ENCODE measurements at places on chromosomes 2 and 18.

DNA sequence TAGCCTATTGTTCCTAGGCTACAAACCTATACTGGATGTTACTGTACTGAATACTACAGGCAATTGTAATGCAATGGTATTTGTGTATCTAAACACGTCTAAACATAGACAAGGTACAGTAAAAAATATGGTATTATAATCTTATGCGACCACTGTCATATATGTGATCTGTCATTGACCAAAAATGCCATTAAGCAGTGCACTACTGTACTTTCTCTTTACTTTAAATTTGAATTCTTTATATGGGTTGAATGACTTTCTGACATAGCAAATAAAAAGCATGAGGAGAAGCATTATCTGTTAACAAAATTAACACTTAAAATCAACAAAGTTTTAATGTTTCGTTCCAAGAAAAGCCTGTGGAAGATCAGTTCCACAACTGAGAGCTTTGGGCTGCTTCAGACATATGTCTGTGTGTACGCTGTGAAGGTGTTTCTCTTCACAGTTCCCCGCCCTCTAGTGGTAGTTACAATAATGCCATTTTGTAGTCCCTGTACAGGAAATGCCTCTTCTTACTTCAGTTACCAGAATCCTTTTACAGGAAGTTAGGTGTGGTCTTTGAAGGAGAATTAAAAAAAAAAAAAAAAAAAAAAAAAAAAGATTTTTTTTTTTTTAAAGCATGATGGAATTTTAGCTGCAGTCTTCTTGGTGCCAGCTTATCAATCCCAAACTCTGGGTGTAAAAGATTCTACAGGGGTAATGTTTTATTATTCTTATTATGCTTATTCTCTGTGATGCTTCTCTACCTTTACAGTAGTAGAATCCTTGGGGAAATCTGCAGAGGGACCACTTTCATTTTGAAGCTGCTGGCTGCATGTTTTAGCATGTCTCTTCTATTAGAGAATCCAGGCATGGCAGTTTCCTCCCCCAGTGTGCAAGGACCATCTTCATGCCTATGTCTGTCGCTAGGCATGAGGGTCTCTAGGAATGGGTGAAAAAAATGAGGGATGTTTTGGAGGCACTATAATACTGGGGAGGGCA lies 54.5 kb downstream of the SCN2A start:
- peaks cover 2% of the 10 kb centered on the region for H3K4me1 ChIP-seq
- peaks cover 12% of the 10 kb centered on the region for H3K27me3 ChIP-seq

- H3K4me1 ChIP-seq, result no peaks in the 10 kb centered on the region
- peaks cover 3% of the 10 kb centered on the region for H3K27me3 ChIP-seq
- no peaks in the 10 kb centered on the region for H3K36me3 ChIP-seq
- H3K27ac ChIP-seq, result no peak overlapping the region
Measured at GRCh38 chr2:206584323-206585116, 57.8 kb upstream of the FAM237A start.

GRCh38 chr18:37019157-37019827 lies 190.4 kb downstream of the KIAA1328 start:
- no peaks in the 10 kb centered on the region for H3K27me3 ChIP-seq
- DNase-seq, result no peak
- H3K4me3 ChIP-seq, result no peak overlapping the region
- H3K4me1 ChIP-seq, result no peaks in the 10 kb centered on the region
- no peak overlapping the region for H3K27ac ChIP-seq
- no peaks in the 10 kb centered on the region for H3K36me3 ChIP-seq

GRCh38 chr2:105876191-105876590 lies 131.5 kb downstream of the NCK2 start:
- no peak for DNase-seq
- H3K27ac ChIP-seq, result peak overlapping the region; percentile 64
- no peaks in the 10 kb centered on the region for H3K27me3 ChIP-seq
- peaks cover 76% of the 10 kb centered on the region for H3K4me1 ChIP-seq

DNA sequence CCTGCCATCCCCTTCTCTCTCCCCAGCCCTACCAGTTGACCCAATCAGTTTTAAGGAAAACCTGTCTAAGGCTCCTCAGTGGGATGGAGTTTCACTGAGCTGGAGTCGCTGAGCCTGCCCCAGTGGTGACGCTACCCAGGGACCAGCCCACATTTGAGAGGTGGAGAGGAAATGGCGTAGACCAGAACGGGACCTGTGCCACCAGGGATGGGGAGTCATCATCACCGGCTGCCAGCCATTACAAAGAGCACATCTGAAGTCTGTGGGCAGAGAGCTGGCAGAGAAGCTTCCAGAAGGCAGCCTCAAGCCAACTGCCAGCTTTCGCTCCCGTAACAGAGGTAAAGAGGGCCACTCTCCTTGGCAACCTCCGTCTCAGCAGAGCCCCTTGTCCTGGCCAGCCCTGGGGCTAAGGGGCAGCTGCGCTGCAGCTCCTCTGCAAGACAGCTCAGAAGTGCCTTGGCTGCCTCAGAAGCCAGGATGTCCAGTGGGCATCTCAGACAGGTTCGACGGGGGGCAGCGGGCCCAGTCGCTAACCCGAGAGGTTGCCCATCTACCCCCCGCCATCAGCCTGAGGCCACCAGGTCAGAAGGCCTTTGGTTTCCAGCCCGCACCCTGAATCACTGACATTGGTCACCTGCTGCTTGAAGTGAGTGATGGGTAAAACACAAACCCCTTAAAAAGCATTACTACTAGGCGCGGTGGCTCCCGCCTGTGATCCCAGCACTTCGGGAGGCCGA lies 15.4 kb downstream of the SDC1 start:
- H3K27ac ChIP-seq, result no peak overlapping the region
- H3K27me3 ChIP-seq, result no peaks in the 10 kb centered on the region
- H3K36me3 ChIP-seq, result no peaks in the 10 kb centered on the region
- H3K4me1 ChIP-seq, result no peaks in the 10 kb centered on the region

DNA sequence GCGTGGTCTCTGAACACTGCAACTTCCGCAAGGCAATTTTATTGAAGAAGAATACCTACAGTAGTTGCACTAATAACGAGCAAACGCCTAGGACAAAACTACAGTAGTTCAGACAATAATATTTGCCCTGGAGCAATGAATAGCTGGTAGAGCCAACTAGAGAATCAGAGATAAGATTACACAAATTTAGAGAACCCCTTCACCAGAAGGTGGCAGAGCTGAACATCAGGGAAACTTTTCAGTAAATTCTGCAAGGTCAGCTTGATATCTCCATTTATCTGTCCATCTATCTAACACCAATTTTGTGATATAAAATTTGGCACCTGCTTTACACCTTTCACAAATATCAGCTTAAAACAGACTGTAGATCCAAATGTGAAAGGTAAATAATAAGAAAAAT lies 43.8 kb downstream of the CDH19 start:
- no peaks in the 10 kb centered on the region for H3K27me3 ChIP-seq
- no peak for DNase-seq
- no peak overlapping the region for H3K27ac ChIP-seq
- H3K4me1 ChIP-seq, result no peaks in the 10 kb centered on the region
- H3K36me3 ChIP-seq, result no peaks in the 10 kb centered on the region
- H3K4me3 ChIP-seq, result no peak overlapping the region

DNA sequence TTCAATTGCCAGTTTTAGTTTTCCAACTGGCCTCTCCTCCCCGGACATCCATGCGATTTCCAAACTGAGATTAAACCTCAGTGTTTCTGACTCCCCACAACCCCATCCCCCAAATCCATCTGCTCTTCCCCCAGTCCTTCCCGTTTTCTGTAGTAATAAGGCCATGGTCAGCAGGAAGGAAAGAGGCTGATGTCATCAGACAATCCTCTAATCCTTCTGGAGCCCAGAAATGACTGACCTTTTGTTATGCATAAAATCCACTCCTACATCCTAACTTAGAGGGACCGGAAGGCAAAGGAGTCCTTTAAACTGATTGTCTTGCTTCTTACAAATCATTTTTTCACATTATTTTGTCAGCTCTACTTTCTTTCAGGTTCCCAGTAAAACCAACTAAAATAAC lies 155.8 kb downstream of the INO80D start:
- H3K4me1 ChIP-seq, result peaks cover 9% of the 10 kb centered on the region
- H3K27ac ChIP-seq, result no peak overlapping the region
- H3K27me3 ChIP-seq, result peaks cover 25% of the 10 kb centered on the region
- no peak for DNase-seq
- no peaks in the 10 kb centered on the region for H3K36me3 ChIP-seq

DNA sequence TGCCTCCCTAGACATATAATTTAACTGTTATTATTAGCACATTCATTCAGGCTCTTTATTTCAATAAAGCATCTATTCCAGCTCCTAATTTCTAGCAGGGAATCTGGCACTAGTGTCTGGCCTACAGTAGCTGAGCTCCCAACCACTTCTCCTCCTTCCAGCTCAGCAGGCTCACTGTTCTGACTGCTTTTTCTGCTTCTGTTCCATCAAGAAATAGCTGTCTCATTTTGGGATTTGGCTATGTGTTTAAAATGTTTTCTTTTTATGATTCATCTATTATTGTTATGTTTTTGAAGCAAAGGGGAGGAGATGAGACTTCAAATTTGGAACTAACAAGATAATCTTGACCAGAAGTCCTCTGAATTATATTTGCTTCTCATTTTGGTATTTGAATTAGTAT lies 172.7 kb upstream of the SMAD7 start:
- DNase-seq, result no peak
- H3K4me1 ChIP-seq, result peaks cover 5% of the 10 kb centered on the region
- H3K27me3 ChIP-seq, result no peaks in the 10 kb centered on the region
- H3K27ac ChIP-seq, result no peak overlapping the region
- no peak overlapping the region for H3K4me3 ChIP-seq
- peaks cover 3% of the 10 kb centered on the region for H3K36me3 ChIP-seq

- H3K4me1 ChIP-seq, result peaks cover under 1% of the 10 kb centered on the region
- no peak overlapping the region for H3K27ac ChIP-seq
- H3K36me3 ChIP-seq, result peaks cover 37% of the 10 kb centered on the region
- DNase-seq, result no peak
Measured at GRCh38 chr18:21557607-21558253, 42.8 kb downstream of the ESCO1 start.

DNA sequence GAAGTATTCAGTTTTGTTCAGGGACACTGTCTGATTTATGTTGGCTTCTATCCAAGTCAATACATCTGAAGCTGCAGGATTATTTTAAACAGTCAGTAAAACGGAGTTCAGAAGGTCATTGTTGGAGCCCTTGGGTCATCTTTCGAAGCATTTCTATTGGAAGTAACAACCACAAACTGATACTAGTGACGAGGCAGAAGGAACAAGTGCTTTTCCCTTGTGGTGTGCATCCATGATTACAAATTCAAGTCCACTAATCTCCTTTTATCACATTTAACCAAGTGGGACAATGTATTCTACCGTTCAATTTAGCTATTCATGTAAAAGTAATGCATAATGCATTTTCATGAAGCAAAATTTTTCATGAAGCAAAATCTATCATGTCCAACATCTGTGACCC lies 76.9 kb downstream of the CD226 start:
- H3K36me3 ChIP-seq, result peaks cover 66% of the 10 kb centered on the region
- no peak for DNase-seq
- H3K27ac ChIP-seq, result no peak overlapping the region
- H3K4me1 ChIP-seq, result peaks cover 25% of the 10 kb centered on the region
- no peaks in the 10 kb centered on the region for H3K27me3 ChIP-seq
- H3K4me3 ChIP-seq, result no peak overlapping the region

All from activated CD4-positive, alpha-beta T cell treated with anti-CD3 and anti-CD28 coated beads, Interleukin-2, amount 10 ng/mL, durations not matched to agents 24 days and 14 days (primary cell).